ENCODE measurements at places on chromosomes 5 and 9.
A peak's percentile ranks its signal among the peaks of the same experiment; 100 is the strongest.

DNA sequence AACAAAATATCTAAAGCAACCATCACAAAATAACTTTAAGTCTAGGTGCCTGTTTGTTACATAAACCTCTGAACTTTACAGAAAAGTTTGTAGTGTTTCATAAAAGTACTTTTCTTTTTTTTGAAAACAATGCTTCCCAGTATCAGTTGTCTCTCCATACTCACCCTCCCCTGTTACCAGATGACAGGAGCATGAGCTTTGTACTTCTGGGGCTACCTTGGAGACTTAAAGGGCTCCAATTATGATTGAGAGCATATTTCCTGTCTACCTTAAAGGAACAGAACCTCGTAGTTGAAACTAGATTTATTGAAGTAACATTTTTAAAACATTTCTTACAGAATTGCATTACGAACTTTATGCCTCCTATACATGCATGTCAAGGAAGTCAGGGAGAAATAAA lies 55.4 kb upstream of the PPP1R2B start:
- DNase-seq: no peak

GRCh38 chr5:14449052-14449661 lies 132.4 kb upstream of the OTULINL start:
- peak; percentile 99 for DNase-seq

- DNase-seq: no peak
Measured at GRCh38 chr5:20033881-20034280, 45.9 kb upstream of the CDH18 start.

DNA sequence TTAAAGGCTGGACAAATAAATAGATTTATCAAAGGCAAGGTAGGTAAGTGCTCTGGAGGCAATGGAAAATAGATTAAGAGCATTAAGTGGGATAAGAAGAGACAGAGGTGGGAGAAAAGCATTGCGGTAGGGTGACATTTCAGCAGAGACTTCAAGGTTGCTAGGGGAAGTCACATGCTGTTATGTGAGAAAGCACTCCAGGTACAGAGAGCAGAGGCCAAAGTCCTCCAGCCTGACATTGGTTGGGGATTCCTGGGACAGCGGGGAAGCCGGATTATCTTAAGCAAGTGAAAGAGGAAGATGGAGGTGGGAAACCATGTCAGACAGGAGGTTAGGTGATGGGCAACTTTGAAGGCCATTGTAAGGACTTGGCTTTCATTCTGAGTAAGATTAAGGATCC lies 1222.9 kb downstream of the PTPRD start:
- no peak for DNase-seq

GRCh38 chr9:4955836-4956235 lies 29.2 kb upstream of the JAK2 start:
- peak; percentile 31 for DNase-seq

GRCh38 chr9:135978642-135979546 lies 17.7 kb upstream of the UBAC1 start:
- DNase-seq: no peak

DNA sequence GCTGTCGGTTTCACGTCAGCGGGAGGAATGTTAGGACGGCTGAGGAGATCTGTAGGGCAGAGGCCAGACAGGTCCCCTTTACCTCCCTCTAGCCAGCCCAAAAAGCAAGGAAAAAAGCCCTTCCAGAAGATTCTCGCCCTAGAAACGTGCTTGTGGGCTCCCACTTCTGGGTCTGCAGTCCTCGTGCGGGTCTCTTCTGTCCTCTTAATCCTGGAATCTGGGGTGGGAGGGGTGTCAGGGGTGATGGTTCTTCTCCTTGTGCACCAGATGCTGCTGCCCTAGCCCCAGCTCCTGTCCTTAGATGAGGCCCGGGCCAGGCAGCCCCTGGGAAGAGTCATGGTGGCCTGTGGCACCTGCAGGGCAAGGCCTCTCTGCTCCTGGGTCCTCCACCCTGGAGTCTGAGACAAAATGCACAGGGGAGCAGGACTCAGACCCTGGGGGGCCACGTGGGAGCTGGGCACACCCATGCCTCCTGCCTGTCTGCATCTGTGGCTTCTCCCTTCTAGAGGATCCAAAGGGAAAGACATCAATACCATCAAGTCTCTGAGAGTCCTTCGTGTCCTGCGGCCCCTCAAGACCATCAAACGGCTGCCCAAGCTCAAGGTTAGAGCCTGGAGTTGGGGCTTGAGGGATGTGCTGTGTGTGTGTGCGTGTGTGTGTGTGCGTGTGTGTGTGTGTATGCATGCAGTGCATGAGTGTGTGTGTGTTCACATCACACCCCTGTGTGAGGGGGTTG lies 174.2 kb downstream of the CACNA1B start:
- no peak for DNase-seq

- DNase-seq: no peak
Measured at GRCh38 chr9:131630205-131630831, 85.0 kb downstream of the PRRT1B start.

GRCh38 chr5:32103521-32103920 lies 70.6 kb downstream of the GOLPH3 start:
- DNase-seq: no peak

DNA sequence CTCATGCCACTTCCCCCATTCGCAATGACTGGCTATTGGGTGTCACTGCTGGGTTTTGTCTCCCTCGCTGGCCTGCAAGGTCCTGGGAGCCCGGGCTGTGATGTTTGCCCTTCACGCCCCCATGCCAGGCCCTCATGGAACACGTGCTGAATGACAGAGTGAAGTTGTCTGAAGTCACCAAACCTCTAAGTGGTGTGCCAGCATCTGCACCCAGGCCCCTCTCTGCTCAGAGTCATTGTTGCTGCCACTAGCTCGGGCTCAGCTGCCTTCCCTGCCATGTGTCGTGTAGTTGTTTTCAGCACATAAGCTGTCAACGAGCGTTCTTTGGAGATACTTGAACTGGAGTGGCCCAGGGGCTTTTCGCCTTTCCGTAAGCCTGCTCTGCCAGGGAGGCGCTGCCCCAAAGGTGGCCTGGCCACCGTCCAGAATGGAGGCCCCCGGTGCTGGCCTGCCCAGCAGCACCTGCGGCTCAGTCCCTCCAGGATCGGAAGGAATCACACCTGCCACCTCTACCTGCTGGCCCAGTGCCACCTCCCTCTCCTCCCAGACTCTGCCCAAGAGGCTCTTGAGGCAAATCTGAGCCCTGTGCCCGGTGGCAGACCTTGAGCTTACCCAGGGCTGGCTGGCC lies 250.1 kb downstream of the PBX3 start:
- no peak for DNase-seq

- DNase-seq: peak; percentile 0
Measured at GRCh38 chr9:63859475-63860215, 1425.4 kb downstream of the FOXD4L5 start.

- no peak for DNase-seq
Measured at GRCh38 chr5:167552356-167552755, 739.1 kb upstream of the WWC1 start.

DNA sequence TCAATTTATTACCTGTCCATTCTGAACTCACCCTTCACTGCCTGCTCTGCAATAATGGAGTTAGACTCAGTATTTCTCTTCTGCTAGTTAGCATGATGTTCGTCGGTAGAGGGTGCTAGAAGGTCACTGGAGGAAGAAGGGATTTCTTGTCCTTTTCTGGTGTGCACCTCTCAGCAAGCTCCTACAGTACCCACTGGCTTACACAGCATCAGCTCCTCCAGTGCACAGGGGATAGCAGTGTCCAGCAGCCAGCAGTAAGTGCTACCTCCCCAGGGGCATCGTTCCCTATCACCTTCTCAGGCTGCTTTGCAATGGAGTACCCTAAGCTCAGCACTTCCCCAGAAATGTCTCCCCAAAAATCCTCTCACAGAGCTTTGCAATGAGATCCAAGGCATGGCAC lies 45.9 kb upstream of the APC start:
- DNase-seq: peak; percentile 60

- DNase-seq: no peak
Measured at GRCh38 chr5:149048811-149049210, 14.1 kb downstream of the SH3TC2 start.
